ENCODE measurements at places on chromosomes 4 and X. TPM values are rescaled to one million over a fixed set of nuclear protein-coding genes. Genes with fewer than 3 reads are reported as not detected.

Gene TSPAN6
- total RNA-seq = 55.6 TPM

Gene GRIA2
- not detected for total RNA-seq

Gene SMIM10
- total RNA-seq = 2.1 TPM

Gene HTN3
- not detected for total RNA-seq

GRCh38 chr4:3115637-3116270, 41.3 kb downstream of the HTT start:
- DNase-seq = no peak

- no peak for DNase-seq
These were observed 1157.3 kb downstream of the PCDH7 start for GRCh38 chr4:31877429-31877828.

- DNase-seq = peak; percentile 23
These were observed 54.6 kb upstream of the MMAA start for GRCh38 chr4:145564540-145564939.

- DNase-seq = no peak
These were observed 1492.2 kb upstream of the TENM3 start for GRCh38 chr4:180751009-180751408.

- peak; percentile 72 for DNase-seq
These were observed 37.1 kb upstream of the INPP4B start for GRCh38 chr4:142883040-142883832.

- no peak for DNase-seq
These were observed 24.7 kb upstream of the SOD3 start for GRCh38 chr4:24770667-24771066.

DNA sequence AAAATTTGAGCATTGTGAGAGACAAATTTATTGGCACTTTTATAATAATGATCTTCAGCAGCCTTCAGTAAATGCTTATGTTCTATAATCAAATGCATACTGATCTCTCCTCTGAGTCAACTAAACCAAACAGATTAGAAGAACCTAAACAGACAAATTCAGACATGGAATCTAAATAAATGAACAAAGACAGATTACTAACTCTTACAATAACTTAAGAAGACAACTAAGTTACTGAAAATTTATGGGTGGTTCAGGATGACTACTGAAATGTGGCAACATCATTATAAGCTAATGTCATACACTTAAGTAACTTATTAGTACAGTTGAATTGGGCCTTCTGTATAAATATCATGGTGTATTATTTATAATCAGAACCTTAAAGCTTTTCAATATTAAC, 127.3 kb downstream of the NEK1 start:
- DNase-seq = no peak
